ENCODE measurements at places on chromosomes 13 and 19. TPM values are rescaled to one million over a fixed set of nuclear protein-coding genes. Genes with fewer than 3 reads are reported as not detected.

Gene DIAPH3
- 0.31 TPM for total RNA-seq

Gene HCN2
- total RNA-seq, result 0.27 TPM

Gene FFAR2
- total RNA-seq, result 4.5 TPM

Gene SYNE4
- 0.67 TPM for total RNA-seq

Gene CRB3
- not detected for total RNA-seq

Gene PRR22
- total RNA-seq, result 1.0 TPM

Gene KIR2DL4
- not detected for total RNA-seq

Gene PAN3
- total RNA-seq, result 54.0 TPM

Gene ZNF625
- 7.3 TPM for total RNA-seq

Gene P2RY11
- total RNA-seq, result 9.9 TPM

Gene ATP4A
- total RNA-seq, result not detected

Gene PRDX2
- total RNA-seq, result 117 TPM

Gene HS6ST3
- total RNA-seq, result 0.22 TPM

Gene WDR88
- total RNA-seq, result not detected

Gene ZNF414
- 22.2 TPM for total RNA-seq

Gene KIR3DL1
- not detected for total RNA-seq

Gene TRIP10
- total RNA-seq, result 131 TPM
